LNCaP clone FGC (cell line): ENCODE measurements at places on chromosomes 11 and 22.

GRCh38 chr11:67651976-67652781 lies 1.6 kb upstream of the ACY3 start:
- DNase-seq: no peak

DNA sequence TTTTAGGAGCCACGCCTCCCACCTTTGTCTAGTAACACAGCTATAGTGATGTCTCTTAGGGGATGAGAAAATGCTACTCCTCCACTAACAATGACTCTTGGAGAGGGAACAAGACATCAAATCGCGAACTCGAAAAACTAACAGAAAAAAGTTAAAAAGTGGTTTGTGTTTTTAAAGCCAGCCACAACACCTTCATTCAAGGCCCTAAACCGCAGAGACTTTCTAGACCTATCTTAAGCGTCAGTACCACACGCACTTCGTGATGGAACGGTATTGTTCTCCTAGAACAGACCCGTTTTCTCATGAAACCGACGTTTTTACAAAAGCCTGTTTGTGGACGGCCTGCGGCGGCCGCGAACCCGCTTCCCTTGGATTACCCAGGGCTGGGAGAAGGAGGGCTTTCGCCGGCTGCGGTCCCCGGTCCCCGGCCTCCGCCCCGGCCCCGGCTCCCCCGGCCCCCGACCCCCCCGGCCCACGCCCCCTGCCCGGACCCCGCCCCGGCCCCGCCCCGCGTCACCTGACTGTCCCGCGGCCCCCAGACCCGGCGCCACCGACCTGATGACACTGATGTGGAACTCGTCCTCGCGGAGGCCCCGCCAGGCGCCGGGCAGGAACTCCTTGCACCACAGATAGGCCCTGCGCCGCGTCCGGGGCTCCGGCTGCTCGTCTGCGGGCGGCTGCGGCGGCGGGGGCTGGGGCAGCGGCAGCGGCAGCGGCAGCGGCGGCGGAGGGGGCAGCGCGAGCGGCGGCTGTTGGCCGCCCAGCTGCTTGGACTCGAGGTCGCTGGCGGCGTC lies 718 bp downstream of the CHKA start:
- no peak for DNase-seq

DNA sequence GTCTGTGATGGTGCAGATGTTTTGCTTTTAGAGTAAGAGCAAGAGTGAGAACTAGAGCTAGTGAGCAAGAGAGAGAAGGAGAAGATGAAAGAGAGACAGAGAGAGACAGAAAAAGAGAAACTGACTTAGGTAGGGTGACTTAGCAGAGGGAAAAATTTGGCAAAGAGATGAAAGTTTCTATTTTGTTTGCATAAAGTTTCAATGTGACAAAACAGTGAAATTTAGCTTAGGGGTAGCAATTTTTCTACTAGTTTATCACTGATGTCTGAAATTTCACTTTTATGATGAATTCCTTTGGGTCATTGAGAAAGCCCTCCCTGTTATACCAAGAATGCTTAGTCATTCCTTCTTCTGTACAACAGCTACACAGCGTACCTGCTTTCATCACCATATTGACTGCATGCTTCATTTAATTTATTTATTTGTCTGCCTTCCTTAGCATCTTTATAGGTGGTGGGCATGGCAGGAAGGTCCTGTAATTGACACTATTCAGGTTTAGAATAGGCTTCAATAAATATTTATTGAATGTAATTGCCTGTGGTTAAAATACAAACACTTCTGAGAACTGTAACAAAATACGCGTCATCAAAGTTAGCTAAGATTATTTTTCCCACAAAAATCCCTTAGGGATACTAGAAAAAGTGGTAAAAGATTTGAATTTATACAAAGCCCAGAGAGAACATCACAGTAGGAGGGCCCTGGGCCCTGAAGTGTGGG lies 19.9 kb upstream of the CTSC start:
- DNase-seq: no peak

DNA sequence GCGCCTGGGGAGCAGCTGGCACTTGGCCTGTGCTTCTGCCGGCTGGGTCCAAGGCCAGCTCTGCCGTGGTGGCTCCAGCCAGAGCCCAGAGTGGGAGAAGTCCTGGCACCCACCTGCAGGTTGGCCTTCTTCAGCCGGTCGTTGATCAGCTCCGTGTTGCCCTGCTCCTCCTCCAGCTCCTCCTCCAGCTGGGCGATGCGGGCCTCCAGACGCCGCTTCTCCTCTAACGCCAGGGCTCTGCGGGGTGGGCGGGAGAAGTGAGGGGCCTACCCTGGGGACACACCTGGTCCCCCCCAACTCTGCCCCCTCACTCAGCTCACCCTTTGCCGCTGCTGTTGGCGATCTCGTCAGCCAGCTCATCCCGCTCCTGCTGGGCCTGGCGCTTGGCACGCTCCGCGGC lies 32.6 kb downstream of the APOL1 start:
- DNase-seq: no peak

DNA sequence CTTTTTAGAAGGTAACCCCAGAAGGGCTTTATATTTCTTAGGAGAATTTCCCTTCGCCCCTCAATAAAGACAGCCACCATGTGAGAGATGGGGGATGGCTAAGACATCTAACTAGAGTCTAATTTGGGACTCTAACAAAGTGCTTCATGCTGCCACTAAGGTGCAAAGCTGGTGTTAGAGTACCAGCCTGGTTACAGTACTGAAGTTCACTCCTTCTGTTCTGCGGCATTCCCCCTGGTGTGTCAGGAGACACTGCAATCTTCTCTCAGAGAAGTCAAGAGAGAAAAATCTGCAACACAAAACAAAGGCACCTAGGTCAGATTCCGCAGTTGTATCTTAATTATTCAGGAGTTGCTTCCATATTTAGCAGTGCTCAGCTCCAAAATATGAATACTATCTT lies 603.0 kb upstream of the CADM1 start:
- DNase-seq: no peak
